ENCODE measurements at places on chromosomes 4 and X.

GRCh38 chr4:17276776-17277175, 235.1 kb downstream of the QDPR start:
- DNase-seq = peak; percentile 18

GRCh38 chrX:150940844-150941495, 42.2 kb upstream of the HMGB3 start:
- DNase-seq = no peak

DNA sequence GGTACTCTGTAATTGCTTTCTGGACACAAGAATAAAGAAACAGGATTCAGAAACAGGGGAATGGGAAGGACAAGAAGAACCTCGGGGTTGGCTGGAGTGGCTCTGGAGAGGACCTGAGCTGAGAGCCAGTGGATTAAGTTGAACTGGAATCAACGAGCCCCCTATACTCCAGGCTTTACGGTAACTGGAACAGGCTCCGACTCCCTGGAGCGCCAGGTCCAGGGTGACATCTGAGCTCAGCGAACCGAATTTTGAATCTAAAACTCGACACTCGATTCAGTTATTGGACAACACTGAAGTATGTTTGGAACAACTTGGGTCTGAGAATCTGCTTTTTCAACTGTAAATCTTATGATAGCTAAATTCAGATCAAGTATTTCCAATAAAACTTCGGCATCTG, 23.9 kb downstream of the HMX1 start:
- DNase-seq = no peak

- no peak for DNase-seq
Observed at GRCh38 chr4:145047151-145047550, 50.8 kb downstream of the ANAPC10 start.

GRCh38 chrX:106612393-106612763, 600 bp downstream of the RADX start:
- DNase-seq = no peak

- DNase-seq = no peak
Observed at GRCh38 chrX:9316096-9316495, 148.8 kb upstream of the TBL1X start.

GRCh38 chr4:80058740-80059139, 14.3 kb downstream of the ANTXR2 start:
- DNase-seq = no peak

- no peak for DNase-seq
Observed at GRCh38 chrX:7055386-7056137, 92.0 kb upstream of the STS start.

- DNase-seq = no peak
Observed at GRCh38 chr4:1964443-1964842, 44.3 kb downstream of the NELFA start.

- DNase-seq = no peak
Observed at GRCh38 chrX:20488473-20488872, 221.8 kb upstream of the RPS6KA3 start.

DNA sequence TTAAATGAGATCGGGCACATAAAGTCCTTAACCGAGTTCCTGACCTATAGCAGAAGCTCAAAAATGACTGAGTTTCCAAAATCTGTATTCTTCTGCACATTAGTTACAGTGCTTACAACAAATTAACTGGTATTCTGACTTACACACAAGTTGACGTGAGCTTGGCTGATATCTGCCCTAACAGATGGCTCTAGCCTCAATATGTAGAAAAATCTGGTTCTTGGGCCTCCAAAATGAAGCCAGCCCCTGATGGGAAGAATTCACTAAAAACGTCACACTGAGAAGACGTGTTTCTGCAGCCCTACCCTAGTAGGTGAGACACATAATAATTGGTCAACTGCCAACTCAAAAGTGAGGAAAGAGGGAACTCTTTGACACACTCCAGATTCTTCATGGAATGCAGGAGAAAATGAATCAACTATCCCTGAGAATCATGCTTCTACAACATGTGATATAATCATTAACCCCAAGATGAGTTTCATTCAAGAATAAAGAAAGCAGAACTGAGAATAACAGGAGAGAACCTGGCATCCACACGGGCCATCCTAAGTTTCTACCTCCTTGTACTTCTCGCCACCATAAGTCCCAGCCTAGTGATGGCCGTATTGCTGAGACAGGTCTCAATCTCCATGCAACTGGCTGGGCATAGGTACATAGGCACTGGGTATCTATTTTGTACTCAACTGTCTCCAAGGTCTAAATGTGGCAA, 8.2 kb downstream of the STX18 start:
- DNase-seq = no peak

- DNase-seq = peak; percentile 30
Observed at GRCh38 chr4:153127760-153128494, 76.3 kb upstream of the TRIM2 start.

- no peak for DNase-seq
Observed at GRCh38 chr4:997375-998071, 4.3 kb upstream of the SLC26A1 start.

GRCh38 chrX:37765507-37765906, 14.4 kb upstream of the CYBB start:
- DNase-seq = no peak

GRCh38 chr4:141375855-141376254, 155.2 kb downstream of the ZNF330 start:
- no peak for DNase-seq

- no peak for DNase-seq
Observed at GRCh38 chrX:103215425-103215991, 600 bp downstream of the BEX4 start.

GRCh38 chrX:129116676-129117470, 406.4 kb downstream of the SMARCA1 start:
- DNase-seq = no peak

DNA sequence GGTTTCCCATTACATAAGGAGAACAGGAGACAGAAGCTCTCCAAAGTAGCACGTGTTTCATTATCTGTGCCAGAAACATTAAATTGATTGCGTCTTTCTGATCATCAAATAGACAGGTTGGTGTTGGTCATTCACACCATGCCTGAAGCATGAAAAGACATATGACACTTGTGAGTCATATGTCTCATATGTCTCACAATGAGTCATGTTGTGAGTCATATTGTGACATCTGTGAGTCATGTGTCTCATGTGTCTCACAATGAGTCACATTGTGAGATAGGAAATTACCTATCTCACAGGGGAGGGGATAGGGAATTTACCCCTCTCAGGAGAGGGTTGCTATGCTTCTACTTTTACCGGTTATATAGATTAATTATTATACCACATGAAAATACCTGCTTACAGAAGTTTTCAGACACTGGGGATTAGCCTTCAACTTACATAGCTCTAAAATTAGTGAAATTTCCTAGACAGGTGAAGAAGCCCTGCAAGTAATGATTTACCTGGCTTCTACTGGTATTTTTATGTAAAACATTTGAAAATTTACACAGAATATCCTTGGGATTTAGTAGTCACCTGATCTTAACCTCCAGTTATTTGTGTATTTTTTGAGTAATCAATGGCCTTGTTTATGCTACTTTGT, 80.8 kb downstream of the NPFFR2 start:
- DNase-seq = no peak

DNA sequence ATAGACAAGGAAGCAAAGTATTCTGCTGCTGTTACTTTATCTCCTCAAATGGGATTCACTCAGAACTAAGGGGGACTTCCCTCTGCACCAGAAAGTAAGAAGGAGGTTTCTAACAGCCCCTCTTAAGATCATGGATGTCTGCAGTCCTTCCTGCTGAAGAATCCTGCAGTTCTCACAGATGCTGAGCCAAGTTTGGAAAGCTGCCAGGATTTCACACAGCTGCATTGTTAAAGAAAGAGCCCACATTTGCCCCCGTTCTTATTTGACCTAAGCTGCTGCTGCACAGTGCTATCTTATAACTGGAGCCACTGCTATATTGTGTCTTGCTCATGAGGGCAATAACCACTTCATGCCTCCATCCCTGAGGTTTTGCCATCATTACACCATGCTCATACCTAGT, 81.1 kb downstream of the FAAH2 start:
- no peak for DNase-seq

- DNase-seq = no peak
Observed at GRCh38 chrX:81261576-81261975, 59.7 kb downstream of the SH3BGRL start.

- no peak for DNase-seq
Observed at GRCh38 chr4:41380511-41381157, 123.9 kb downstream of the UCHL1 start.

- DNase-seq = no peak
Observed at GRCh38 chr4:52576326-52576725, 82.8 kb downstream of the USP46 start.

- no peak for DNase-seq
Observed at GRCh38 chr4:38703635-38704034, 39.6 kb downstream of the KLF3 start.

DNA sequence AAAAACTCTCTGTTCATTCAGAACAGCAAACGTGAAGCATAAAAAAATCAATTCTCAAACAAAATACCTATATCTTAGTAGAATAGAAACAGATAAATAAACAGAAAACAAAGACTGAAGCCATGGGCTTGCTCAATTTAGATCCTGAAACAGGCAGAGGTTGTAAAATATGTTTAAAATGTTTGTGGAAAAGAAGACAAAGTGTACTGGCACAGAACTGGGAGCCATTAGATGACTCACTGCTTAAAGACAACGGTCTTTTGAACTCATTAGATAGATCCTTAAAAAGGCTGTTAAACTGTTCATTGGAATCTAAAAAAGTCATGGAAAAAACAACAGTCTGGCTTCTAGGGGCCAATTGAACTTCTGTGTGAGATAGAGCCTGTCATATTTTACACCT, 247.0 kb upstream of the NDST4 start:
- DNase-seq = no peak

DNA sequence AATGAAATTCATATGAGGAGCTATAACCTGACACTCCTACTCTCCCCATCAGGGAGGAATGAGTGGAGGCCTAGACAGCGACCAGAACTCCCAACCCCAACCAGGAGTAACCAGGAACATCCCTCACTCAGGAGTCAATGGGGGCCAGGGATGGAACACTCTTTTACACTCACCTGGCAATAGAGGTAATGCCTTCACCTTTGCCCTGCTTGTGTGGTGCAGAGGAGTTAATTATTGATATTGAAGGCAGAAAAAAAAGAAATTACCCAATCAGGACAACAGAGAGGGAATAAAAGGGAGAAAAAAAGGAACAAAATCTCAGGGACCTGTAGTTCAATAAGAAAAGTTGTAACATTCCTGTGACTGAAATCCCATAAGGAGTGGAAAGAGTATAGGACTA, 141.5 kb downstream of the PPP4R3C start:
- DNase-seq = no peak

- no peak for DNase-seq
Observed at GRCh38 chrX:42627891-42628290, 150.1 kb downstream of the PPP1R2C start.

DNA sequence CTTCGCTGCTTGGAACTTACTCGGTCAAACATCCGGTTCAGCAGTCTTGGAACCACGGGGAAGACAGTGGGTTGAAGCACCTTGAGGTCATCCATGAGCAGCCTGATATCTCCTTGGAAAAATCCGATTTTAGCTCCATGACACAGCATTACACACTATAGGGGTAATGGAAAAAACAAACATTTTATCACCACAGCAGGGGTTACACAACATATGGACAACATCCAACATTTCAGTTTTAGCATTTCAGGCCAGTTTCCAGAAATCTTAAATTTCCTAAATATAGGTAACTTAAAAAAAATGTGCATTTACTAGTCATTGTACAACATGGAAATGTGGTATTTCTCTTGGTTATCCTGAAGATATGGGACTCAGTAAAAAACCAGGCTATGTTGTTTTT, 34.4 kb upstream of the CENPU start:
- no peak for DNase-seq

- peak; percentile 21 for DNase-seq
Observed at GRCh38 chrX:152600853-152601633, 36.7 kb upstream of the GABRQ start.

GRCh38 chr4:81746773-81747172, 275.1 kb upstream of the RASGEF1B start:
- no peak for DNase-seq

DNA sequence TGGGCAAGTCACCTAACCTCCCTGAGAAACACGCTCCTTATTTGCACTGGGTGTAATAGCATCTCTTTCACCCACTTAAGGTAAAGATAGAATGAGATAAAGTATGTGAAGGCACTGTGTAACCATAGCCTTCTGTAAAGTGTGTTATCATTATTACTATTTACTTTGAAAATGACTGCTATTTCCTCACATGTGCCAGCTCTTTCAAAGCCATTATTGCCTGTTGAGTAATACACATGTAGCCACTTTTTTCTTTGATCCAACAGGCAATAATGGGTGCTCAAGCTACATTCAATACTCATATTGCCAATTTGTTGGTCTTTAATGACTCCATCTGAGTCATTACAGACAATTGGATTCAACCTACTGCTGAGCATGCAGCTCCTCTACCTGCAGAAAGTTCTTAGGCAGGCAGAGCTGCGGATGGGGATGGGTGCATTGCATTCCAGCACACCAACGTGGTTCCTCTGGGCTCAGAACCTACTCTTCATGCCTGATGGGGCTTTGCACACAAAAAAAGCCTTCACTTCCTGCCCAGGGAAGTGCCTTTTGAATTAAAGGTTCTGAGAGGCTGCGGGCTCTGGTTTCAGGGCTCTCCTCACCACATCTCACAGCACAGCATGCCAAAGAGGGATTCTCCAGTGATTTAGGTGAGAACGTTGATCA, 9.7 kb downstream of the PTCHD1 start:
- no peak for DNase-seq

GRCh38 chrX:39629001-39629400, 468.8 kb downstream of the BCOR start:
- DNase-seq = no peak

DNA sequence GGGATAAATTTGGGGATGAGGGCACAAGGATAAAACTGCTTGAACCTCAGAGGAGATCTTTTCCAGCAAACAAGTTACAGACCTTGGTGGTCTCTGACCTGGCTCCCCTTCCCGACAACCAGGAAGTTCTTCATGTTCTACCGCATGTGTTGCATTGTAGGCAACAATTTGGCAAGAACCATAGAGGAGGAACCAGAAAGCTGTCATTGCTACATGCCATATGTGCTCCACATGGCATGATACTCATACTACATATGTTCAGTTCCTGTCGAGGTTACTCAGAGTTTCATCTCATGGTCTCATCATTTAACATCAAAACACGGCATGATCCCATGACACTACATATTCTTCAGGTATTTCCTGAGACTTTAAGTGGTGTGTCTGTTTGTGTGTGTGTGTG, 235.9 kb downstream of the OR13H1 start:
- no peak for DNase-seq

DNA sequence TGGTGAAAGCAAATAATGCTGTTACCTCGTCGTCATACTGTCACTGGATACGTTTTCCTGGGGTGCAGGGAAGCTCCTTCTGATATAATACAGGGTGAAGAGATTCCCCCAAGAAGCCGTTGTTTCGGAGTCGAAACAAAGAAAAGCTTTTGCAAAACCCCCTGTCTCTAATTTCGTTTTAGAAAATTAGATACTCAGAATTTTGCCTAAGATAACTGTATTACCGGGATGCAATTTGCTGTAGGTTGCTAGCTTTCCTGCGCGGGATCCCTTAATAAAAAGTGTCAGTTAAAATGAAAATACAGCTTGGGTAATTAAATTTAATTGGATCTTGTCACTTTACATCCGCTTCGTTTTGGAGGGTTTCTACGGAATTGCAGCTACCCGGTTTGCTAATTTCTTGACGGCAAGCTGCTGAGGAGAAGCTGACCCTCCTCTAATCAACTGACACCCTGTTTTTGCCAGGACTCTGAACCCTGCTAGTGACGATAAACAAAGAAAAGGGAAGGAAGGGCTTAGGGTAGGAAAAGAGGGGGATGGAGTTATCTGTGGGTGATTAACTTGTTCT, 174.6 kb downstream of the SHOX start:
- DNase-seq = no peak

GRCh38 chr4:105837037-105837436, 58.2 kb upstream of the NPNT start:
- DNase-seq = no peak

- DNase-seq = peak; percentile 67
Observed at GRCh38 chr4:42570221-42570620, 86.7 kb downstream of the ATP8A1 start.
